ENCODE measurements at places on chromosomes 5 and 9.

DNA sequence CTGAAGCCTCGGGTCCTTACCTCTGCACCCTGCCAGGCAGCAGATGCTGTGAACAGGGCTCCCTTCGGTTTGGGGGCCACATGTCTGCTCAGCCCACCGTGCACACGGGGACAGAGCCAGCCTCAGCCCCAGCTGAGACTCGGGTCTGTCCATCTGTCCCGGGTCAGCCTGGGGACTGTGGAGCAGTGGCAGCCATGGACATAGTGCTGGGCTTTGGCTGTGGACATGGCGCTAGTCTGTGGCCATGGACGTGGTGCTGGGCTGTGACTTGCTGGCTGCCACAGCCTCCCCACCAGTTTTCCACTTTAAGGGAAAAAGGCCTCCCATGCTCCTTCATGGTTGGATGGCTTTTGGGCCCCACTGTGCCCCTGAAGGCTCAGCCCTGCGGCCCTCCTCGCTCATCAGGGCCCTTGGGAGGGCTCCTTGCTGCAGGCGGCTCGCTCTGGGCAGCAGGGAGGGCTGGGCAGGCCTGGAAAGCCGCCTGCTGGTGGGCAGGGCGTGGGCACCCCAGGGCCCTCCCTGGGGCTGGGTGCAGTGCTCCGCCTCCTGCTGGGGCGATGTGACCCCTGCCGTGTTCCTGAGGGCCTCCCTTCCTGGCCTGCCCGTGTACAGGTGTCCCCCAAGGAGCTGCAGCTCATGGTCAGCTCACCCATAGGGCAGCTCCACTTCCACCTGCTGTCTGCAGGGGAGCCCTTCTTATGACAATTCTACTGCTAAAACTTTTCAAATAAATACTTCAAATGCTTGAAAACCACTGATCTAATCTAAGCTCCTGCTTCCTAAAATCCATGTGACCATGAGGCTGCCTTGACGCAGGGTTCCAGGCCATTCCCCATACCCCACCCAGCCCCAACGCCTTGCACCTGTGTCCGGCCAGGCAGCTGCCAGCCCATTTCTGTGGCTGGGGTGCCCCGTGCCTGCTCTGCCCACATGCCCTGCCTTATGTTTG is 112.1 kb upstream of the LMX1B start:
- no peak for DNase-seq

DNA sequence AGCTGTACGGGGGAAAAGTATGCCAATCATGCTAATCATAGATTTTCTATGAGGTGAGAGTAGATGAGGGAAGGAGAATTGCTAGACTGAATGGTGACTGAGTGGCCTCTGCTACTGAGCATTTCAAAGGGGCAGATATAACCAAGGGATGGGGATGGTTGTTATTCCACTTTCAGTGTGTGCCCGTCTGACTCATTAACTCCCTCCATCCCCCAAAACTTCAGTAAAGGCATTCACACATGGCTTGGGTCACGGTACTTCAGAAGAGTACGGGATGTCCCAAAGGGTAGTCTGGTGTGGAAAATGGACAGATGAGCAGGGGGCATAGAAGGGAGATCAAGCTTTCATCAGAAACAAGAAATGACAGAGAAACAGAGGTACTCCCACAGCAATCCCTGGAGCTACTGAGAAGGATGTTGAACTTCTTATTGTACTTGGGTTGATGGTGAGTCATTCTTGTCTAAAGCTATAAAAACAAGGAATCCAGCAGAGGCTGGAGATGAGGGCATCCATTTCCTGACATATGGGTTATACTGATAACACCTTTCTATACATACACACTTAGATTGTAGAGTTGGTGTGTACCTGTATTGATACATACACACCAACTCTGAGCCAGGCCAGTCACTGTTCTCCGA is 8.9 kb upstream of the TLE4 start:
- no peak for DNase-seq

DNA sequence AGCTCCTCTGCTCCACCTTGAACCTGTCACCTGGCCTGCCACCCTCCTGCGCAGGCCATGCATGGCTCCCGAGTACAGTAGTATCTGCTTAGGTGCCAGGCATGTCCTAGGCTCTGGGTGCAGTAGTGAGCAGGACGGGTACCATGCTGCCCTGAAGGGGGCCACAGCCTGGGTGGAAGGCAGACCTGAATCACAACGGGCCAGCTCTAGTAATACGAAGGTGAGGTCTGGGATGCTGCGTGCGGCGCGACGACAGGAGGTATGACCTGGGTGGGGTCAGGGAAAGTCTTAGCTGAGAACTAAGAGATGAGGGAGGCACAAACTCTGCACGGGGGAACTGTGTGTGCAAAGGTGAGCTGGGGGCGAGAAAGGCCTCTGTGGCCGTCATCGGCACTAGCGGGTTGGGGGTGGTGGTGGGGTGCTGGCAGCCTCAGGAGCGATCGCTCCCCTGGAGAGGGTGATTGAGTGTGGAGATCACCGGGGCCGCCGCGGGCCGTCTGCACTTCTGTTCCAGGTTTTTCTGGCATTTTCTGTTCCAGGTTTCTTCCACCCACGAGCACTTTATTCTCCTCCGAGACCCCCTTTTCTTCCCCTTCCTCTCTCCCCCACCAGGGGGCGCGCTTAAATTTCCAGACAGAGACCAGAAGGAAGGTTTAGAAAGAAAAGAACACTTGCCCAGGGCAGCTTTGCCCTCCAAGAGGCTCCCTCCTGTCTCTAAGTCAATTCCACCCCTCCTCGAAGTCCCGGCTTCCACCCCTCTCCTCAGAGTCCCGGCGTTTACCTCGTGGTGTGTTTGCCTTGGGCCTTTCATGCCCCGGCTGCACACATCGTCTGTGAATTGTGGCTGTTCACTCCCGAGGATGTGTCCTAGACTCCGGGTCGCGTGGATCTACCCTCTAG is 15.1 kb downstream of the PDLIM4 start:
- peak; percentile 69 for DNase-seq

DNA sequence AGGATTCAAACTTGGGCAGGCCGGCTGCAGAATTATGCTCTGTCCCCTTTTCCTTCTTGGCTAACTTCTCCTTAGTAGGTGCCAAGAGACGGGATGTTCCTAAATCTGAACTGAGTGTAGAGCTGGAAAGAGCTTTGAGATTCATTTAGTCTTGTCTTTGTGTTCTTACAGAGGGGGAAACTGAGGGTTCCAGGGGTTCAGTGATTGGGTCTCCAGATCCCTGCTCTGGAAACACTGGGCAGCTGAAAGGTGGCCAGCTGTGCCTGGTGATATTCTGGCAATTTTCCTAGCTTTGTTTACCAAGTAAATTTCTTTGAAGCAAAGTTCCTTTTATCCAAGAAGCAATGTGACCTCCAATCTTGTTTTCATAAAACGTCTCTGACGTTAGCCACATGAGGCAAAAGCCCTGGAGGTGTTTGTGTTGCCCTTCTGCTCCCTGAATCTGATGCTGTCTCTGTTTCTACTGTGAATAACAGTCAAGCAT is 288.7 kb downstream of the ZSWIM6 start:
- no peak for DNase-seq

DNA sequence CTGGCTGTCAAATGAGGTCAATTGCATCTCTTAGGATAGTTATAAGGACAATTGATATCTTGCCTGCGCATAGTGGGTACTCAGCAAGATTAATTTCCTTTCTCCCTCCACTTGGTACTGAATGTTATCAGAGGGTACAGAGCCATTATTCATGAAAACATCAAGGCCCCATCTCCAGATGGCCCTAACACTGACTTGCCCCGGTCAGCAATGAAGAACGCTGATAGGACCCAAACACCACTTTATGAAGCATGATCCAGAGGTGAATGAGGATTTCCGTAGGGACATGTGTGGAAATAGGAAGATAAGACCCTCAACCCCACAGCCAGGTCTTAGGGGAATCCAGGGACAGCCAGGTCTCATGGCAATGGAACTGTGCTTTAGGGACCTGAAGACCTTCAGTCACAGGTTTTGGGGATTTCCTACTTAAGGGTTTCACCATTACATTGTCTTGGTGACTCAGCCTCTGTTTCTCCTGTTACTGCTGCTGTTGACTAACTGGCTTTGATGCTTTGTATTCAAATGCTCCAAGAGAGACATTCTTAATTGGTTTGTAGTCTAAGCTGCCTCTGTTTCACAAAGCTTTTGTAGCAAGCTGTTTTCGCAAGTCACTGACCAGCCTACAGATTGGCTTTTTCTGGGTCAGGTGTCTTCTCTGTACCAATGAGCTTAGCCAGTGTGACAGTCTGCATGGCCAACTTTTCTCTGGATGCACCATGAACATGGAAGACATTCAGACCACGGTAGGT is 35.3 kb upstream of the IQGAP2 start:
- DNase-seq, result no peak

- no peak for DNase-seq
Observed at GRCh38 chr9:18881758-18882157, 151.3 kb downstream of the SAXO1 start.

GRCh38 chr5:90274216-90274615 is 135.3 kb downstream of the CETN3 start:
- no peak for DNase-seq

DNA sequence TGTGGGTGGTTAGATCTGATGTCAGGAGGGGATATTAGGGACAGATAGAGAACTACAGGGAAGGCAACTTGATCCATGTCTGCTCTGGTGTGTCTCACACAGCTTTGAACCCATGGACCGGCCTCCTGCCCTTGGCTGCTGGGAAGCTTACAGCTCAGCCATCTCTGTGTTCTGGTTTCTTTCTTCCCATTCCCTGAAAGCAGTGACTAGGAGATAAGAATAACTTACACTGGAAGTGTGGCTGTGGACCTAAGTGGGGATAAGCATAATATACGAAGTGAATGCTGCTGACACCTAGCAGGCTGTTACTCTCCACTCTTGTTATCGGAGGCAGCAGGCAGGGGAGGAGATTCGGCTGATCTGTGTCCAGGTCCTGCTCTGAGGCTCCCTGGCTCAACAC is 282.3 kb upstream of the TUT7 start:
- DNase-seq, result no peak

DNA sequence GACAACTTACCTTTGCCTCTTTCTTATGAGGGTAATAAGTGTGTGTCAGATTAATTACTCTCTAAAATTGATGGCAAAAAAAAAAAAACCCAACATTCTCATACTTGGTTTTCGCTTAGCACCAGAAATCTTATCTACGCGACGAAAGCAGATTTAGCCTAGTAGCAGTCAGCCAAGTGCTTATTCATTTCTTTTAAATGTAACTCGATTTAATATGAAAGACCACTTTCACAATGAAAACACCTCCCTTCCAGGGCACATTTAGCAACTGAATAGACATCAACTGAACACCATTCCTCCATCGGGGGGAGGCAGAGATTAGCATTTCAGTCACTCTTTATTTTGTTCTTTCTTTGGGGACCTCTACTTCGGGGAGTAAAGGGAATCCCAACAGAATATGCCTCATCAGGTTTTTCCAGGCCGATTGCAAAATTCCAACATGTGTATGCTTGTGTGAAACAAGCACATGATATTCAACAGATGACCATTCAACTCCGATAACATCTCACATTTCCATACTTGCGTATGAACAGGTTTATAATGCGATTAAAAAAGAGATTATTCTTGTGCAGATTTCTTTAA is 124.1 kb upstream of the RETREG1 start:
- no peak for DNase-seq

- no peak for DNase-seq
Observed at GRCh38 chr5:72599519-72600370, 92.5 kb upstream of the ZNF366 start.

DNA sequence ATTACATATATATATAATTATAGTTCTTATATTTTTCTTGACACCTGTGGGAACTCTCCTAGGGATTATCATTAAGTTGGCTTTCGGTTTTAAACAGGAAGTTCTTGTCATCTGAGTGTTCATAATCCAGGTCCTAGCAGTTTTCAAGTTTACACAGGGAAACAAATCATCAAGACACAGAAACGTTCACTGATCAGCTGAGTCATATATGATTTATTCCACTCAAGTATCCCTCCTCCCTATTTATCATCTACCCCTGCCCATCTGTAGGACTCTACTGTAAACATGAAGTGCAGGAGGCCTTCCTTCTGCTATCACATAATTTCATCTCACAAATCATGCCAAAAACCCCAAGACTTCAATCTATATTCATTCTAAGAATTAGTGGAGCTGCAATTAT is 6.3 kb downstream of the SLC25A51 start:
- no peak for DNase-seq

DNA sequence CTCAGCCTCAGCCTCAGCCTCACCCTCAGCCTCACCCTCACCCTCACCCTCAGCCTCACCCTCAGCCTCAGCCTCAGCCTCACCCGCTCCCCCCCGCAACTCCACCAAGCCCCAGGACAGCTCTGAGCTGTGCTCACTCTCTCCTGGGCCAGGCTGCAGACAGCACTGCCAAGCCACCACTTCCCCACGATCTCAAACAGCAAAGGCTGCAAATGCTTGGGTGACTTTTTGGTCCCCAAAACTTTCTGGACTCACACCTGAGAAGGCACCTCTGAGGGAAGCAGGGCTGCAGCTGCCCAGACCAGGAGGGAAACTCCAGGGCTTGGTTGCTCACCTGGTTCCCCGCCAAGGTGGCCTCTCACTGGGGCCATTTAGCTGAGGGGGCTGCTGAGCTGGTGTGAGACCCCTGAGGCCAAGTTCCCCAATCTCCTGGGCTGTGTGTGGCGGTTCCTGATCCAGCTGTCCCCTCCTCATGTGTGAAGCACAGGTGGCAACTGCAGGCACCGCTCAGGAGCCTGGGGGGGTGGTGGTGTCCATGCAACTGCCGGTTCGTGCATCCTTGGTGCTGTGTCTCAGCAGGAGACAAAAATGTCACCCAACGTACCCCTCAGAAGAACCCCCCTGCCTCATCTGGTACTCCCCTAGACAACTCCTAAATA is 17.8 kb downstream of the MRPL36 start:
- no peak for DNase-seq

GRCh38 chr9:94935396-94935795 is 208.9 kb downstream of the AOPEP start:
- no peak for DNase-seq

GRCh38 chr9:38211002-38211401 is 142.0 kb upstream of the SHB start:
- DNase-seq, result no peak
